GM12878 (cell line): ENCODE measurements at places on chromosomes 7 and 10. TPM values are rescaled to one million over a fixed set of nuclear protein-coding genes. Genes with fewer than 3 reads are reported as not detected.

DNA sequence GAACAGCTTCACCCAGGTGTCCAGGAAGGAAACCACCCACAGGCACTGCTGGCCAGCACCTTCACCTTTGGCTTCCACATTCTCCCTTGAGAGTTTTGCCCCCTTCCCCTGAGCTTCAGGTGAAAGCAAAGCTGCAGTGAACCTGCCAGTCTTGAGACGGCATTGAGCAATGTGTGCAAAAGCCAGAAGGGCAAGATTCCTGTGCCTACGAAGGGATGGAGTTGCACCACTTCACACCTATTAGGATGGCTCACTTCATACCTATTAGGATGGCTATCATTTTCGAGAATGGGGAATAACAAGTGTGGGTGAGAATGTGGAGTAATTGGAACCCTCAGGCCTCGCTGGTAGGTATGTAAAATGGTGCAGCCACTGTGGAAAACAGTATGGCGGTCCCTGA is 7.2 kb downstream of the HABP2 start:
- no peaks in the 10 kb centered on the region for H3K4me1 ChIP-seq
- H3K36me3 ChIP-seq, result no peaks in the 10 kb centered on the region
- no peak overlapping the region for H3K27ac ChIP-seq
- peaks cover 4% of the 10 kb centered on the region for H3K27me3 ChIP-seq
- DNase-seq, result no peak

DNA sequence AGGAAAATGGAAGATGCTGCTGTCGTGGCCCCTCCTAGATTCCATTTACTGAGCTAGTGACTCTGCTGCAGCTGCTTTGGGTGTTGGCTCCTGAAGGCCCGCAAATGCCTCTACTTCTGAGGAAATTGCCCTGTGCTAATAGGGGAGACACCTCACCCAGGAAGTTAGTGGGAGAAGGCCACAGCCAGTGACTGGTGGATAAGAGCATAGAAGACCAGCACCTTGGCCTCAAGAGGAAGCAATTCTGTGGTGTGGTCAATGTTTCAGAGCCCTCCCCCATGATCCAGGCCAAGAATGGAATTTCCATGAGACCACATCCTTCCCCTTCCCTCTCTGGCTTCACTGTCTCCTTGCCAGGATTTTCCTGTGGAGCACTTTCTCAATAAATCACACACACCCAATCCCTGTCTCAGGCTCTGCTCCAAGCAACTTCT is 25.0 kb upstream of the FZD1 start:
- H3K36me3 ChIP-seq, result no peaks in the 10 kb centered on the region
- no peak overlapping the region for H3K27ac ChIP-seq
- no peaks in the 10 kb centered on the region for H3K4me1 ChIP-seq
- no peaks in the 10 kb centered on the region for H3K27me3 ChIP-seq
- DNase-seq, result no peak

DNA sequence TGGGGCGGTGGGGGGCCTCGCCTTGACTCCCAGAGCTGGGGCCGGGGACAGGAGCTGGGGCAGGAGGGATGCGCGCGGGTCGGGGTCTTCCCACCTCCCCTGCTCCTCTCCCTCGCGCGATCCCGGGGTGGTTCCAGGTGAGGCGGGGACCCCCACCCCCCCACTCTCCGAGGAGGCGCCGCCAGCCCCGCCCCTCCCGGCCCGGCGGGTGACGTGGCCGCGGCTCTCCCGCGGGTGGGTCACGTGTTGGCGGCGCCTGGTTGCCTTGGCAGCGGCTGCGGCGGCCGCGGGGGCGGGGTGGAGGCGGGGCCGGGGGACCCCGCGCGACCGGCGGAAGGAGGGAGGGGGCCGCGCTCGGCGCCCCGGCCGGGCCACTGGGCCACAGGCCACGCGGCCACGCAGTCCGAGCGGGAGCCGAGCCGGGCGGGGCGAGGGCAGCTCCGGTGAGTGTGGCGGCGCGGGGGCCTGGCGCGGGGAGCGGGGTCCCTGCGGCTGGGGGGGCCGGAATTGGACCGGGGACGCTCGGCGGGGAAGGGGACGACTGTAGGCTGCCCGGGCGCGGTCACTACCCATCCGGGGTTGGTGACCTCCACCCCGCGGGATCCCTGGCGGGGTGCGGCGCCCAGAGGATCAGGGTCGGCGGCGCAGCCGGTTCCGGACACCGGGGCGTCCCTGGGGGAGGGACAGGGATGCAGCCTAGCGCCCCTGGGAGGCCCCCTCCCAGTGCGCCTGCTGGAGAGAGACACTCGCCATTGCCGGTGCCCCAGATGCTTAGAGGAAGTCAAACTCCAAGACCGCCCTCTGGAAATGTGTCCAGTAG is at the start of gene ORAI2:
ORAI2 (plus strand) TSS at position 357 of the 820 bp plus-strand sequence. CDS start 5,382 bp downstream, outside the sequence.
- DNase-seq, result no peak
- H3K27ac ChIP-seq, result peak within 1 kb of the TSS; percentile 93
- H3K27me3 ChIP-seq, result no peaks in the 10 kb centered on the region
- H3K36me3 ChIP-seq, result peaks cover 3% of the 10 kb centered on the region; the same call in 1 of the 2 replicates
- peaks cover 34% of the 10 kb centered on the region for H3K4me1 ChIP-seq

- no peak for DNase-seq
- no peaks in the 10 kb centered on the region for H3K27me3 ChIP-seq
- peaks cover 7% of the 10 kb centered on the region; the same call in 1 of the 2 replicates for H3K4me1 ChIP-seq
- no peaks in the 10 kb centered on the region for H3K36me3 ChIP-seq
- no peak overlapping the region for H3K27ac ChIP-seq
- H3K4me3 ChIP-seq, result no peak overlapping the region
These were observed 22.8 kb downstream of the FRMPD2 start for GRCh38 chr10:48251525-48252353.

Gene SEMA3E
- 1.4 and 2.0 TPM in 2 replicates for total RNA-seq

DNA sequence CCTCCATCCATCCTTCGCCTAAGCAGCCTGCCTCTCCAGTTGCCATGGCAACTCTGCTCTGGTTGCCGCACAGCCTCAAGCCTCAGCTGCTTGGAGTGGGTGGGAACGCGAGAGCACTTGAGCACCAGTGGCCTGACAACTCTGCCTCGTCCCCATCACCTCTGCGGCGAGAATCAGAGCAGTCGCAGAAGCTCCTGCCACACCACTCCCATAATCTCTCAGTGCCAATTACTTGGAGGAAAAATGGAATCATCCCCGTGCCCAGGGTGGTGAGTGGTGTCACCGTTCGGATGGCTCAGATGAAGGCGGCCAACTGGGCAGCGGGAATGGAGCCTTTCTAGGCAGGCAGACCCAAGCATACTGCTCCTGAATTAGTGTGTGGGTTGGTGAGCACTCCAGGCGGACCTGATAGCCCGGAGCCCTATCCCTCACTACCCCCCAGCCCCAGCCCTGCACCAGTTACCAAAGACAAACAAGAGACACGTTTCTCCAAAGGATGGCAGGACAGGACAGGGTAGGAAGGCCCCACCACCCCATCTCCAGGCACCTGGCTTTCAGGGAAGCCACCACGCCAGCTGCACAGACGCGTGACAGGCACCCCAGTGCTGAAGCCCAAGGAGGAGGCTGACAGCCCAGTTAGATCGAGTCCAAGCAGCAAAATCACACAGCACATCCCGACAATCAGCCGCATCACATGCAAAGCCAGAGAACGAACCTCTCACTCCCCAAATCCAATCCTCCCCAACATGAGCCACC is 335.4 kb downstream of the PTPRN2 start:
- H3K4me1 ChIP-seq, result no peaks in the 10 kb centered on the region
- H3K27ac ChIP-seq, result no peak overlapping the region
- H3K4me3 ChIP-seq, result no peak overlapping the region
- DNase-seq, result no peak

Gene UTF1
- not detected in 2 replicates for total RNA-seq
